ENCODE measurements at places on chromosomes 4 and X.

- no peak for DNase-seq
These were observed 145.1 kb downstream of the RBM47 start for GRCh38 chr4:40484346-40485090.

- no peak for DNase-seq
These were observed 1001.6 kb upstream of the IGFBP7 start for GRCh38 chr4:58111818-58112217.

GRCh38 chrX:107445146-107445545 is 4.3 kb upstream of the FRMPD3 start:
- no peak for DNase-seq

GRCh38 chrX:6293716-6294115 is 65.0 kb upstream of the NLGN4X start:
- no peak for DNase-seq

DNA sequence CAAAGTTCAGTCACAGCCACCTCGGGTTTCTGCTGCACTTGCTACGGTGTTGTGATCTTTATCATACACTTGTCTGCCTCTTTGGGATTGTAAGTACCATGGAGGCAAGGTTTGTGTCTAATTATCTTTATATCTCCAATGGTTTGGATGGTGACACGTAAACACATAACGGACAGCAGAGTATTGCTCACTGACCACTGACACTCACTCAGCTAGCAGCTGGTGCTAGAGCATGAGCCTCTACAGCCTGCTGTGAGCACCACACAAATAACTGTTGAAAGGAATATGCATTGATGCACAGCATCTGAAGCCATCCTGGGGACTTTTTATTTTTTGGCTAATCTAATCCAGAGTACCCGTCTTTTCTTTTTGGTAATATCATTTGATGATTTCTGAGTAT is 156.0 kb downstream of the DCLK2 start:
- DNase-seq: no peak

GRCh38 chrX:2516623-2517022 is 15.8 kb upstream of the DHRSX start:
- DNase-seq: no peak

GRCh38 chrX:2541603-2542002 is 40.8 kb upstream of the DHRSX start:
- no peak for DNase-seq

- no peak for DNase-seq
These were observed 85.3 kb upstream of the TLL1 start for GRCh38 chr4:165787516-165788274.

DNA sequence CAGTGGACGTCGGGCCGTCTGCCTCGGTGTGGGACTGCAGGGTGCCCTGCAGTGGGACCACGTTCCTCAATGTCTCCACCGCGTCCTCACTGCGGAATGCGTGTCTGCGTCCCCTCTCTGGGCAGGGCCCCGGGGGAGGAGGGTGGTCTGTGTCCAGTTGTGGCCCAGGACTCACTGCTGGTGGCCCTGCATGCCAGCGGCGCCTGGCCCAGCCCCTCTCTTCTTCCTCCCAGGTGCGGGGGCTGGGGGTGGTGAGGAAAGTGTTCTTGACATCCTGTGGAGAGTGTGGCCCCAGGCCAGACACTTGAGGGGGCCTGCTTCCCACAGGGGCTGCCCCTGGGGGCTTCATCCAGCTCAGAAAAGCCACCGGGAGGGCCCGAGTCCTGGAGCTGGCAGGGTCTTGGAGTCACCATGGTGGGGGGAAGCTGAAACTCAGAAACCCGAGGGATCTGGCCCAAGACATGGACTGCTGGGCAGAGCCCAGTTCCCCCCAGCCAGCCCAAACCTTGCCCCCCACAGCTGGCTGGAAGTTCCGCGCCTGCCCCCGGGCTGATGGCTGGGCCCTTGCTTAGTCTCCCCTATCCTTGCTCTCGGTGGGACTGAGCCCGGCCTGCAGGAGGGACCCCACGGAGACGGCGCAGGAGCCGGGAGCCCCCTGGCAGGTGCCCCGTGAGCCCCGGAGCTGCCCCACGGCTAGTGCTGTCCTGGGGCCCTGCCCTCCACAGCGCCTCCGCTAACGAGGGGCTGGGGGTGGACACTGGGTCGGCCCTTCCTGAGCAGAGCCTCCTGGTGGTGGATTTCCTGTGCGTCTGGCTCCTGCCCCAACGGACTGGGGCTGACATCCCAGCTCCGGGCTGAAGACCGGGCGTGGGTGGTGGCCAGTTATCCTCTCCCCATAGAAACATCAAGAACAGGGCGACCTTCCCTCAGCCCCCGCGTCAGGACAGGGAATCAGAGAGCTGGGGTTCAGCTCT is 2.9 kb downstream of the DOK7 start:
- DNase-seq: no peak

- peak; percentile 15 for DNase-seq
These were observed 4.6 kb upstream of the KANTR start for GRCh38 chrX:53089224-53089842.

GRCh38 chr4:53694666-53695065 is 103.4 kb upstream of the LNX1 start:
- DNase-seq: no peak

DNA sequence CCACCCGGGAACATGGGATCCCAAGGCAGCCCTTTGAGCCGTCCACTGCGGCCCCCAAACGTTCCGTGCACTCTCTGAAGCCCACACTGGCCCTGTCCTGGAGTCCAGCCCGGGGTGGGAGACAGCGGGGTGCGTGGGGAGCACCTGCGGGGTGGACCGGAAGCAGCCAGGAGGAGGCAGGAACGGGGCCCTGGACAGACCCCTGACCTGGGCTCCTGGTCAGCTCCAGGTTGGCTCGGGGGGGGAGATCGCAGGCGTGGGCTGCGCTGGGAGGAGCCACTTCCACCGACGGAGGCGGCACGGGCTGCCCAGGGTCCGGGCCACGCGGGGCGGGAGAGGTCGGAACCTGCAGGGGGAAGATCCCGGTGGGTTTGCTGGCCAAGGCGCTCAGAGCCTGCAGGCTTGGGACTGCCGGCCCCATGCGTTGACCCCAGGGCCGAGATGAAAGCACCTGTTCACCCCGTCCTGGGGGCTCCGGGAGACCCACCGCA is 5.7 kb upstream of the PLCXD1 start:
- DNase-seq: no peak

GRCh38 chrX:73206366-73206765 is 8.3 kb downstream of the NAP1L2 start:
- DNase-seq: no peak

- no peak for DNase-seq
These were observed 270.6 kb upstream of the GK2 start for GRCh38 chr4:79678472-79679202.

GRCh38 chrX:131063613-131064012 is 5.5 kb downstream of the ARHGAP36 start:
- no peak for DNase-seq

GRCh38 chr4:185920171-185920570 is 108.2 kb upstream of the SORBS2 start:
- DNase-seq: no peak

- DNase-seq: no peak
These were observed 18.9 kb downstream of the TMSB4X start for GRCh38 chrX:12993826-12994225.

- DNase-seq: no peak
These were observed 1.7 kb downstream of the PPP2R2C start for GRCh38 chr4:6470502-6471306.

GRCh38 chr4:108930186-108930585 is 167.3 kb upstream of the ETNPPL start:
- DNase-seq: no peak

DNA sequence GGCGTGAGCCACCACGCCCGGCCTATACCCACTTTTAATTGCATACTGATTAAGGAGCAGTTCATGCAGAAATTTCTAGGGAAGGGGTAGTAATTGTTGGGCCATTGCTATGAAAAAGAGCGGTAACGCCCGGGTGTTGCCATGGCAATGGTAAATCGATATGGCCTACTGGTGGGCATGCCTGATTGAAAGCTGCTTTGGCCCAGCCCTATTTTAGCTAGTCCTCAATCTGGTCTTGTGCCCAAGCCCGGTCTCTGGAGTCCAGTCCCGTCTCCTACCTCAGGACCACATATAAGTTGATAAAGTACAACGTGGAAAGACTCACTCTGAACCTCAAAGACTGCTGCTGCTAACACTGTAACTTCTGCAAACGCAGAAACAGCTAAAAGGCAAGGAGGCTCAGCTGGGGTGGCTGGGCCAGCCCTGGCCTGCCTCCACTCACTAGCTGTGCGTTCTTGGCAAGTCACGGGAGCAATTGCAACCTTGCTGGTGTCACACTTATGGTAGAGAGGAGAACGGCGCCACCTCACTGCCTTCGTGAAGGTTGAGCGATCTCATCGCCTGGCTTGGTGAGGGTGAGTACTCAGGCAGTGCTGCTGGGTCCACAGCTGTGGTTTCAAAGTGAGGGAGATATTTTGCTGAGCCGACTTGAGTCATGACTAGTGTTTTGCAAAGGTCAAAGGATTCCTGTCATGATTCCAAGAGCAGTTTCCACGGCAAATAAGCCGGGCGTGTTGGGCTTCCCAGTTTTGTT is 57.0 kb upstream of the GRPEL1 start:
- no peak for DNase-seq

DNA sequence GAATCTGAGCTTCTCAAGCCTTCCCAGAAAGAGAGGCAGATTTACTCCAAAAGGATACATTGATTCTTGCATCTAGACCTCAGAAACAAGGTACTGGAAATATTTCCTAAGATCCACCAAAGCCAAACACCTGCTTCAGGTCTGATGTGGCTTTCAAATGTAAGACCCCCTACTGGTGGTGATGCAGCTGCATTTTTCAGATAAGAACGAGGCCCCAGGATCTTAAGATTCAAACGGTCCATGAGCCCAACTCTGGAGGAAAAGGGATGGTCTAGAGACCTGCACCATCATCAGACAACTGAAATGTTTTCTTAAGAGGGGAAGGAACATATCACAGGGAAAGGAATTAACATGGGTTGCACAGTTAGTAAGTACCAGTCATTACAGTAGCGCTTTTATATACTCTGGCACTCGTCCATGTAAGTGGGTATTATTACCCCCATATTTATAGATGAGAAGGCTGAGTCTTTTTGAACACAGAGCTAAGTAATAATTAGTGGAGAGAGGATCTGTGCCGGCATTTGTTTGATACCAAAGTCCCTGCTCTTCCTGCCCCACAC is 73.7 kb downstream of the LEF1 start:
- DNase-seq: no peak

GRCh38 chrX:129665916-129666644 is 11.3 kb upstream of the APLN start:
- DNase-seq: no peak

- no peak for DNase-seq
These were observed 40.6 kb downstream of the CHRDL1 start for GRCh38 chrX:110755061-110755460.

DNA sequence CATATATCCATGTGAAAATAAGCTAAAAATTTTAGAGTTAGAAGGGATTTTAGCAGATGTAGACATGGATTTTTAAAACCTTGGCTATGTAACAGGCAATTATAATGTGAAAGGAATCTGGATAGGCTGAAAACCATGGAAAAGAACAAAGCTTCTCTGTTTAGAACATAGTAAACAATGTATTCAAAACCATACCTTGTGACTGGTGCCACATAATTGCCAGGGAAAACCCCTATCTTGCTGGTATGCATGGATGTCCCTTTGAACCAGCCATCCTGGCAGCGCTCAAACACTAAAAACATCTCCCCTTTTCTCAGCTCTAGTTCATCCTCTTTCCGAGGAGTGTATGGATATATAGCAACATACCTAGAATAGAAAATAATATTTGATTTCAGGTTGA is 110.6 kb upstream of the CBR4 start:
- DNase-seq: no peak

GRCh38 chrX:9271789-9272525 is 192.9 kb upstream of the TBL1X start:
- no peak for DNase-seq

- no peak for DNase-seq
These were observed 230.1 kb upstream of the FAT1 start for GRCh38 chr4:186953599-186954260.

GRCh38 chr4:174856926-174857800 is 28.1 kb upstream of the GLRA3 start:
- DNase-seq: no peak

DNA sequence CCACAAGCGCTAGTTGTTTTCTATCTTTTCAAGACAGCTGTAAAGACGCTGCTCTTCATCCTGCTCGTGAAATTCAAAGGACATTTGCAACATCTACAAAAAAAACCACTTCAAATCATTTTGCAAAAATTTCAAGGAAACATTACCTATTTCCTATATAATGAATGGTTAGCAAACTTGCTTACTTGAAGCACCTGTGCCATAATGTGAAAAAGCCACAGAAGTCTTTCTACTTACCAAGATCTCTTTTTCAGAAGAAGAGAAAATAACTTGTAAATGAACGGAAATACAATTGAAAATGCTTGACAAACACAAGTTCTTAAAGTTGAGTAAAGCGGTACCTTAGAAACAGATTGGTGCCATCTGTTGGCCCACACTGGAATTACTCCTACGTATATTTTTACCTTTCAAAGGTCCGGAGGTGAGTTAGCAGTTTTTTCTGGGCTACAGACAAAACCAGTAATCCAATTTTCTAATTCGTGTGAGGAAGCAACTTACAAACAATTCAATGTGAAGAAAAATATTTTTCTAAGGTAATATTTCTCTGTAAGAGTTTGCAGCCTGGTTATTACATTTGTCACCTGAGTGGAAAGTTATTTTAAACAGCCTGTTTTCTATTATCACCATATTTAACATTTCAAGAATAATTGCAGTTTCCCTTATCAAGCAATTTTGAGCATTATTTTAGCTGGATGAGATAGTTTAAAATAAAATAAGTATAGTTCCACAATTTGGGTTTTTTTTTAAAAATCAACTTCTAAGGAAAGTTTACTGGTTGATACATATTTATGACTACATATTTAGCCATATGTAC is at the start of gene TLR6:
Gene TLR6, minus strand, starts transcription at position 294 of the 814 bp plus-strand sequence. CDS start 27,344 bp downstream, outside the sequence.
- DNase-seq: peak; percentile 11

GRCh38 chrX:151801980-151802379 is 67.4 kb downstream of the CNGA2 start:
- no peak for DNase-seq

DNA sequence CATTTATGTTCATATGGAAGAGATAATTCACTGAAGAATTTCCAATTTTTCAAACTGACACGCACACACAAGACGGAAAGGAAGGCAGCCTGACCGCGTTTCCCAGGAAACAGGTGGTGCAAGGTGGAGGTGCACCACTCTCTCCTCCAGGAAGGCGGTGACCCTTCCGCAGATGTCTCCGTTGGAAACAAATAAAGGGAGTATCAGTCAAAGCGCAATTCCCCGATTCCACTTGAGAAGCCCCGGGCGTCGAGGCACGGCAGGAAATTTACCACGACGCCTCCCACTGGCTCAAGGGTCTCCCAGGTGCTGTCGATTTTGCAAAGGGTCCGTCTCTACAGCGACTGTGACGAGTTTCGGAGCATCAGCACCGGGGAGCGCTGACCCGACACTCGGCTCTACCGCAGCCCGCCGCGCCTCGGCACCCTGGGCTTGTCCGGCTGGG is 770 bp upstream of the TIGD2 start:
- no peak for DNase-seq

DNA sequence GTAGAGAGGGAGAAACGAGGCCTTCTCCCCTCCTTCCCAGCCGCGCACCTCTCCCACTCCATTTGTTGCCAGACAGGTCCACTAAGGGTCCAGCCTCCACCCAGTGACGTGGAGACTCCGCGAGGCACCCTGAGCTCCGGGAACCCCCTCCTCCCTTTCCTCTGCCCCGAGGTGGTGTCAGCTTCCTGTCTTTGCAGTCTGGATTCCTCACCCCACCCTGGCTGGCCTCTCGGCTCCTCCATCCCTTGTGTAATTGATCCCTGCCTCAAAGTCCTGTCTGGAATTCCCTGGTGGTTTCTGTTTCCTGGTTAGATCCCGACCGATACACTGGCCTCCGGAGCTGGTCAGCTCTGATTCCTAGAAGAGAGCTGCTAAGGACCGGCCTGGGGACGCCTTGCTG is 105.9 kb upstream of the SCOC start:
- DNase-seq: no peak
